ENCODE measurements at places on chromosomes 6 and 20.
A peak's percentile ranks its signal among the peaks of the same experiment; 100 is the strongest.

DNA sequence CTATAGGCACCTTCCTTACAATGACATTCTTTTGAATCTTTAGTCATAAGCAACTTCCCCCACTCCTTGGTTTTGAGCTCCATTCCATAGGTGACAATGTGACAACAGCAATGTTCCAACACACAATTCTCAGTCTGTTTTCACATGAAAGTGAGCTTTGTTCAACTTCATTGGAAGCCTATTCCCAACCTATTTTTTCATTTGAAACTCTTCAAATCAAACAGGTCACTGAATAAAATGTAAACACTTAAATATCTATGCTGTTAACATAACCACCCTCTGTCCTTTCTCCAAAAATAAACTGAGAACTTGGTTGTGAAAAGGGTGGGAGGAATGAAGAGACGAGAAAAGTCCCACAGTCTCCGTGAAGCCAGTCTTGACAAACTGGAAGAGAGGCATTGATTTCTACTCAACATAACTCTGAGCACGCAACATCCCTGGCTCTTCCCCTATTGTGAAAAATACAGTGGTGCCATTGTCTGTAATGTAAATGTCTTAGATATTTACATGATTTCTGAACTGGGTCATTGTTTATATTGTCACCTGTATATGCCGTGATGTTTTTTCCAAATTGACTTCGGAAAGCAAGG is 343.1 kb downstream of the TFAP2A start:
- DNase-seq, result no peak

DNA sequence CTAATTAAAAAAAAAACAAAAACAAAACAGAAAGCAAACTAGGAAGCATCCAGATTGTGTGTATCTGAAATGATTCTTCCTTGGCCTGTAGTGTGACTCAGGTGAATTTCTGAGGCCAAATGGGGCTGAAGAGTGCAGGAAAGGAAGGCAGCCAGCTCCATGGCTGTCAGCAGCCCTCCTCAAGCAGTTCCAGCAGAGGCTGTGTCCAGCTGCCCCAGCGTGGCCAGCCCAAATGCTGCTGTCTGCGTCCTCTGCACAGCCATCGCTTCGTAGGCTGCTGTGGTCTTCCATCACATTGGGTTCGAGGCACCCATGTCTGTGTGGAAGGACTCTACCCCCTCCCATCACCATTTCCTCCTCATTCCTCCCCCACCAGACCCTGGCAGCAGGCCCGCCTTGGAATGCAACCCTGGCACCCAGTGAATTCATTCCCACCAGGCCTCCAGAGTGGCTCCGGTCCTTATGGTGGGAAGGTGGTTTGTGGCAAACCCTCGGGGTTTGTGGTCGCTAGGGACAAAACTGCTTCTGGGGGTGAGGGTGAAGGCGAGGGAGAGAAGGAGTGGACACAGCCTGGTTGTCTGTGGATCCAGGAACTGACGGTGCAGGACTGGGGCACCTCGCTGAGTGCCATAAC is 81.5 kb downstream of the MYLK4 start:
- DNase-seq, result no peak

DNA sequence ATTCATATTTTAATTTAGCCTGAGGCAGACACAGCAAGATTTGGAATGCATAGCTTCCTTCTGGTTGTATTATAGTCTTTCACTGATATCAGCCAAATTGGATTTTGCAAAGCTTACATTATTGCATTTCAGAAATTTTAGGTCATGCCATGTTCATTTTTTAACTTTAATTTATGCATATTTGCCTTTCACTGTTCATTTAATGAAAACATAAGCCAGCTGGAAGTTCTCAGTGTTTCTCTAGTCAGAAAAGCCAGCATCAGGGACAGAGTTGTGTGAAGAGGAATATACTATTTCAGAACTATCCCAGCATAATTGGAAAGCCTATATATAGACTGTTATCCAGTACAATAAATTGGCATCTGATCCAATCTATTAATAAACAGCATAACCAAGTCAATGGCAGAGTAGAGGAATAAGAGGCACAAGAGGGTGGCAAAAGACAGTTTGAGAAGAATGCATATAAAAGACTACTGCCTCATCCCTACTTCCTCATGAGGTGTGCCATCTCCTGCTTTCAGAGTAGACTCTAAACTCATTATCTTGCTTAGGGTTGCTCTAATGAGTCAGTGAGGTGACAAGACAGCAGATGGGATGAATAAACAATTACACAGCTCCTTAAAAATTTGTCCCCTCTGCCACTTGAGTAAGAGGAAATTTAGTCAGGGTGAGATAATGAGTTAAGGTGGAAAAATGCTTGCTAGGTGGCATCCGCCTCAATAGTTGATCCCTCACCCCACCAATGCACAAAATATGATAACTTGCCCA is 159.8 kb upstream of the HCRTR2 start:
- no peak for DNase-seq

- DNase-seq, result no peak
Observed at GRCh38 chr6:79313254-79313653, 78.8 kb upstream of the HMGN3 start.

DNA sequence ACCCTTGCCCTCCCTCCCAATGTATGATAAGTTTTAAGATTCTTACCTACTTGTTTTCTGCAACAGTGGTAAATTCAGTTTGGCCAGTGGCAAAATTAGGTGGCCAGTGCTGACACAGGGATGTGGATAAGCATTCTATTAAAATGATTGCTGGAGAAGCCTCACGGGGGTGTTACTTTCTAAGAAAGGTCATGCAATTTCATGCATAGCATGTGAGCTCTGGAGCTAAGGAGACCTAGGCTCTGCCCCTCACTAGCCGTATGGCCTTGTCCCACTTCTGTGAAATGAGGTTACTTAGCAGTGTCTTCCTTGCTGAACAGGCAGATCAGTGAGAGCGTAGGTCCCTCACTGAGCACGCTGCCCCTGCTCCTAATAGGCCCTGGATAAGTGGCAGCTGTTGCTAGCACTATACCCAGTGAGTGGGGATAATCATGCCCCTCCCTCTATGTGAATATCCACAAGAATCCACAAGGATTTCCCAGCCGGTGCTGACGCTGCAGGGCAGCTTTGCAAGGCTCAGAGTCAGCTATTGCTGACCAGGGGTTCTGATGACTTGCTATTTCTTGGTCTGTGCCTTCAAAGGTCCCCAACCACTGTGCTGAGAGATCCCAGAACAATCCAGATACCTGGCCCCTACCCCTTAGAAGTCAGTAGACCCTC is 86.5 kb upstream of the MRPS10 start:
- DNase-seq, result no peak

DNA sequence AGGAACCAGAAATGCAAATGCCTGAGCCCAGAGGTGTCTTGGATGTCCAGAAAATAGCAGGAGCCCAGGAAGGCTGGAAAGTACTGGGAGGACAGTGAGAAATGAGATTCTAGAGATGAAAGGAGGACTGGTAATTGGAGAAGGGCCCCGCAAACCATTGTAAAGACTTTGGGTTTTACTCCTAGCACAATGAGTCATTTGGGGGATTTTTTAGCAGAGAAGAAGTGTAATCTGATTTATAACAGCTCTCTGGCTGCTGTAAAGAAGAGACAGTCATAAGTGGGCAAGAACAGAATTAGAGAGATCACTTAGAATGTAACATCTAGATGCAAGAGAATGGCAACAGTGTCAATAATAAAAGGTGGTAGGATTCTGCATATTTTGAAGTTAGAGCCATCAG is 40.2 kb downstream of the SLC35F1 start:
- no peak for DNase-seq

DNA sequence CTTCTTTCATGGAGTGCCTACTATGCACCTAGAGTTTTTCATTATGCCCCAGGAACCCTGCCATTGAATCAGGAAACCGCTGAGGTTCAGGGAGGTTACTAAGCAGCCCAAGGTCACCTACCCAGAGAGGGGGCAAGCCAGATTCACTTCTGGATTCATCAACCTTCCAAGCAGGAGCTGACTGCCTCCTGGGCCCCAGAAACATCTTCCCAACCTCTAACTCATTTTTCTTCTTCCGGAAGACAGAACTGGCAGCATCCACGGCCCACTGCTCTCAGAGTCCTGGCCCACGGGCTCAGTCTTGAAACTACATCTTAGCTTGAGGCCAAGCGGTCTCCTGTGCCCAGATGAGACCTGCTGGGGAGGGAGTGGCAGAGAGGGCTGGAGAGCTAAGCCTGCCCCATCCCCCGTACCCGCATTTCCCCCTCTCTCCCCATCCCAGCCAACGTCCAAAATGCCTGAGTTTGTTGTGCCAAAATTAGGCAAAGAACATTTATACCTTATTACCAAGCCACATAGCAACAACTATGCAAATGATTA is 281.0 kb downstream of the CDC5L start:
- DNase-seq, result no peak

- DNase-seq, result no peak
Observed at GRCh38 chr6:56434606-56435005, 187.2 kb upstream of the COL21A1 start.

DNA sequence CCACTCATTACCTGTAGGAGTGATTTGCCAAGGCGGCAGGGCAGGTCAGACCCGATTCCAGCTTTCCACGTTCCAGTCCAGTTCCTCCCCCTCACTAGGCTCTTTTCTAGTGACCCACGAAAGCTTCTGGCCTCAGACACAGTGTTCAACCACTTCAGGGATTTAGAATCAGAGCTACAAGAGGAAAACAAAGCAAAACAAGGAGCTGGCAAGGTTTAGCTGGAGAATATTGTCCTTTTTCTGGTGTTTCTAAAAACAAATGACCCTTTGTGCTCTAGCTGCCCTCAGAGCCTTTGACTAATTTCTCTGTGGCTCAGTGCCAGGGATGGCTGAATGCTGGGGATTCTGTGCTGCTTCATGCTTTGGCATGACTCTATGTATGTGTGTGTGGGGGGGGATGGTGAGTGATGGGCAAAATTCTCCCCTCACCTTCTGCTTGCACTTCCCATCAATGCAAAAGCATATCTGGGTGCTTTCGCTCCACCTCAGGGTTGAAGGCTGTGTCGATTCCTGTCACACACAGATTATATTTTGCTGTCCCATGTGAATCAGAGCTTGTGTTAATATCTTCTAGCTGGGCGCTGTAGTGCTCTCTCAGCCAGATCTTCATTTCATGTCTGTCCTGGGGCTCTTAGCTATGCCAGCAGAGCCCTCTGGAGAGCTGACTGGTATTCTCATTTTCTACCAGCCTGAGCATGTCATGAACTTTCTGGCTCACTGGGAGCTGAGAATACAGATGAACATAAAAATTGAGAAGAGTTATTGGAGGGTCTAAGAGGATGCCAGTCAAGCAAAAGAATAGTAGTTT is 19.3 kb upstream of the NEDD9 start:
- DNase-seq, result peak; percentile 69

DNA sequence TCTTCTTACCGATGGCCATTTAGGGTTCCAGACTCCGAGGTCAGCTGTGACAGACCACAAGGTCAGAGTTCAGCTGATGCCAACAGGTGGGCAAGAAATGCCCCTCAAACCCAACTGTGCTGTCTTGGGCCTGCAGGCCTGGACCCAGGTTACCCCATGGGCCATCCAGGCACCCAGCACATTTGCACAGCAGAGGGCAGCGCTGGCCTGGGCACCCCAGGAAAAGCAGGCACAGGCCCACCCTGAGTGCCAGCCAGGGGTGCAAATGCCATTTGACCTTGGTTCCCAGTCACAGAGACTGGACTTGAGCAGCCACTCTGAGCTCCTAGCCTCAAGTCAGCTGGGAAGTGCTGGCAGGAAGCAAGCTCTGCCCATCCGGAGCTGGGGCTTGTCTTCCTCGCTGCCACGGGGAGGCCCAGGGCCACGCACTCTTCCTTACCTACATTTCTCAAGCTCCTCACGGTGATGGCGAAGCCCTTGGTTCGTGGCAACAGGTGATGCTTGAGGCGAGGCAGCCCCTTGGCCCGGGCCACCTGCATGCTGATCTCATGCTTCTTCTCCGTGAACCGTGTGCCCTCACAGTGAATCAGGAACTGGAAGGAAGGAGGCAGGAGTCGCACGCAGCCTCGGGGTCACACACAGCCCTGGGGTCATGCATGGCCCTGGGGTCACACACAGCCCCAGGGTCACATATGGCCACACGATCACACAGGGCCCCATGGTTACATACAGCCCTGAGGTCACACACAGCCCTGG is 120.8 kb downstream of the AGPAT4 start:
- peak; percentile 8 for DNase-seq

GRCh38 chr6:100103931-100104330 is 109.9 kb upstream of the MCHR2 start:
- peak; percentile 34 for DNase-seq

DNA sequence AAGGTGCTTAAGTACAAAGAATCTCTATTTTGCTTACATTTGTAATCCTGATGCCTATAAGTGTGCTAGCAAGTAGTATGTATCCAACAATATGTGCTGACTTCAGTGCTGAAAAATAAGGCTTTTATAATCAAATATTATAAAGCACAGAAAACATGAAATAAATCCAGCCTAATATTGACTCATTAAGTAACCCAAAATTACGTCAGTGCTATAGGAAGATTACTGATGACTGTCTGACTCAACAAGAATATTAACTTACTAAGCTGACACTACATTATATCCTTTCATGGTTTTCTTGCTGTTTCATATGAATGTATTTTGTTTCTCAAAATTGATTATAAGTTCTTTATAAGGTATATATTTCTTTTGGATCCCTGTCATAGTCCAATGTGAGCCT is 76.1 kb downstream of the ME1 start:
- DNase-seq, result no peak

- DNase-seq, result no peak
Observed at GRCh38 chr20:5148581-5148980, 21.8 kb downstream of the CDS2 start.

DNA sequence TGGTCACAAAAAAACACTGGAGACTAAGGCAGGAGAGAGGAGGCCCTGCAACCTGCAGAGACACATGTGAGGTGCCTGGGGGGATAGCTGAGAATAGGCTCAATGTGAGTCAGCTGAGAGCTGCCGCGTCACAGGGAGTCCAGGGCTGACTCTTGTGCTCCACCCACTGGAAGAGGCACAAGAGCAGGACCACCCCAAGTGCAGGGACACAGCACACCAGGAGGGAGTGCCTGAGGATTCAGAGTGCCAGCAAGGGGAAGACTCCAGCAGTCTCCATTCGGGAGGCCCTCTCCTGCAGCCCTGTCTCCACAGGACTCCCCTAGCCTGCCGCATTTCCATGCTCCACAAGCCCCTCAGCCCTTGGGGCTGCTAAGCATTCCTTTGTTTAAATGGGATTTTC is 105.5 kb downstream of the HUS1B start:
- DNase-seq, result peak; percentile 68

- no peak for DNase-seq
Observed at GRCh38 chr20:35040646-35041045, 52.0 kb downstream of the TRPC4AP start.

DNA sequence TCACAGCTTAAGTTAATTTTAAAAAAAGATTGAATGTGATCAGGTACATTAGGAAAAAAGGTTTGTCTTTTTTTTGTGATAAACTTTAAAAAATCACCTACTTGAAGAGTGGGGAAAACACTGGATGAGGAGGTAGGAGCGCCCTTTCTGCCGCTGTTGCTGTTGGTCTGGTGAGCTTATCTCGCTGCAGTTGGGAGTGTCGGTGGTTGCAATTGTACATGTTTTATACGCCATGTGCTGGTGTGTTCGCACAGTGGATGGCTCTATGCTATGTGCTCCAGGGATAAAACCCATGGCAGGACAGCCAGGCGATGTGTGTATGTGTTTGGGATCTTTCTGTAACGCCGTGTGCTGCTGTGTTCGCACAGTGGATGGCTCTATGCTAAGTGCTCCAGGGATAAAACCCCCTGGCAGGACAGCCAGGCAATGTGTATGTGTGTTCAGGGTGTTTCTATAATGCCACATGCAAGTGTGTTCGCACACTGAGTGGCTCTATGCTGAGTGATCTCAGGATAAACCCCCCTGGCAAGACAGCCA is 1.7 kb downstream of the SLC22A3 start:
- DNase-seq, result no peak
